Stimulated activated CD8-positive, alpha-beta memory T cell treated with anti-CD3 and anti-CD28 coated beads, Interleukin-7, amount 100 ng/mL, for 1 hour (primary cell): ENCODE measurements at places on chromosomes 3 and 15.

DNA sequence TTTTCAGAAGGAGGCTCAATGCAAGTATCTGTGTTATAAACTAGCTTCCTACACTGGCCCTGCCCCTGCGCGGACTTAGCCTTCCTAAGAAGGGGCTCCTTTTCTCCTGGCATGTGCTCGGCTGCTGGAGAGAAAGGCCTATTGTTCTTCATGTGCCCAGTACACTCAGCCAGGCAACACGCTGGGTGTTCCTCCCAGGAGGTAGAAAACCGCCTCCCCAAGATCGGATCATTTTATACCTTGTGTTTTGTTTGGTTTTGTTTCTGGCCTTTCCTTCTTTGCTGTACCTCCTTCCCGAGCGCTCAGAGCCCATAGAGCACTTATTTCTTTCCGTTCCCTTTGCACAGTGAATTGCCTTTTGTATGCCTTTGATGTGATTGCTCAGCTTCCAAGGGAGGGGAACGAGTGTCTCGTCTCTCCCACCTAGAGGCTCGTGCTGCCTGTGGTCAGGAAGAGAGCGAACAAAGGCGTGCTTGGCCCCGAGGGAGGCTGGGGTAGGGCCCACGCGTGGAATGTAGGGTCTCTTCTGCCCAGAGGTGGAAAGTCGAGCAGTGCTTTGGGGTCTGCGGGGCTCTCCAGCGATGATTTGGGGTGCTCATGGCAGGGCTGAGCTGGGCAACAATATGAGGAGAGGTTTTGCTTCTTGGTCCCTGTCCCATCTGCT lies 30.0 kb downstream of the CCNL1 start:
- DNase-seq = no peak

GRCh38 chr15:69161878-69162213 lies 1.4 kb downstream of the GLCE start:
- no peak for DNase-seq

GRCh38 chr3:185763347-185764005 lies 61.4 kb downstream of the IGF2BP2 start:
- no peak for DNase-seq

- DNase-seq = no peak
These were observed 13.0 kb downstream of the CACNA2D2 start for GRCh38 chr3:50490424-50490823.

DNA sequence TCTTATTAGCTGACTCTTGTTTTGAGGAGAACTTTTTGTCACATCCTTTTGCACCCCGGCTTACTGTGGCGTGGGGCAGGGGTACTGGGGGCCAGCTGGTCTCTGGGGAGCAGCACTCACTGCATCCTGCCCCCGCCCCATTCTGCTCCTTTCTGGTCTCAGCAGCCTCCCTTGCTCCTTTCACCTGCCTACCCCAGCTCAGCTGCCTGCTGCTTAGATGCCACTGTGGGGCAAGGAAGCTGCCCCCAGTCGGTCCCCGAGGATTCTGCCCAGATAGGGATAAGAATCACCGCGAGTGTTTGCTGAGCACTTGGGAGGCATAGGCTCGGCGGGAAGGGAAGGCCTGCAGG lies 32.0 kb downstream of the APBA2 start:
- DNase-seq = no peak

DNA sequence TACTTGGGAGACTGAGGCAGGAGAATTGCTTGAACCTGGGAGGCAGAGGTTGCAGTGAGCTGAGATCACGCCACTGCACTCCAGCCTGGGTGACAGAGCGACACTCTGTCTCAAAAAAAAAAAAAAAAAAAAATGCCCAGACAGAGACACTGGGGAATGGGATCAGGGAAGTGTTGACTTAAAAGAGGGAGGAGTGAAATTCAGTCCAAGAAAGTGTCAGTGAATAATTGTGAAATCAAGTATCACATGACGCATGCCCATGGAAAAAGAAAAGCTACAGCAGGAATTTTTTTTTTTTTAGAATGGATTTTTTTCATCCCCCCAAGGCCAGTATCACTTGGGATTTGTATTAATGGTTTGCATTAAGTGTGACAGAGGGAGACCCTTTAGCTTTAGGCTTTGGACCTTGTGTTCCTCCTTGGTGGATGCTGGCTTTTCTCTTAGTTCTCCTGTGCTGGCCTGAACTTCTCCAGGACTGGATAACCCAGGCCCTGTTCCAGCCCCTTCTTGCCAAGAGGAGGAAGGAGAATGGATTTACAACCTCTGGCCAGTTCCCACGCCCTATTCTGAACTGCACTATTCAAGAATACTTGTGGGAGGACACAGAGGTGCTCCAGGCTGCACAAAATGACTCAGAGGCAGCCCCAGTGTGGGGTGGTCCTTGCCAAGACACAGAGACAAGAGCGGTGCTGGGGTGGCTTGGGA lies 36.7 kb upstream of the ZNF774 start:
- no peak for DNase-seq

DNA sequence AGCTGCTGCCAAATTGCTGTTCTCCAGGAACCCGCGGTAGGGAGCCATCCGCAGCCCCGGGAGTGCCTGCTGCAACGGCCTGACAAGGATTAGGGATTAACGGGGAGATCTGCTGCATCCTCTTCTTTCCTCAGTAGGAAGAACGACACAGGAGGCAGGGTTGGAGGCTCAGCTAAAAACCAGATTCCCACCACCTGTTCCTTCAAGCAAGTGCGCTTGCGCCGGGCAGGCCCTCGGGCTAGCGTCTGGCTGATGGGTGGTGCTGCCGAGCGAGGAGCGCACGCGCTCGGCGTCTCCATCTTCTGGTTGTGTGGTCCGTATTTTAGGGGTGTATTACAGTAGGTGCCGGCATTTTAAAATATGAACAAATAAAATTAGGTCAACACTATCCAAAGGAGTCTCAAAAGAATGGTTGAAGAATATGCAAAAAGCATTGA lies 25.4 kb upstream of the SLC25A26 start:
- DNase-seq = no peak

DNA sequence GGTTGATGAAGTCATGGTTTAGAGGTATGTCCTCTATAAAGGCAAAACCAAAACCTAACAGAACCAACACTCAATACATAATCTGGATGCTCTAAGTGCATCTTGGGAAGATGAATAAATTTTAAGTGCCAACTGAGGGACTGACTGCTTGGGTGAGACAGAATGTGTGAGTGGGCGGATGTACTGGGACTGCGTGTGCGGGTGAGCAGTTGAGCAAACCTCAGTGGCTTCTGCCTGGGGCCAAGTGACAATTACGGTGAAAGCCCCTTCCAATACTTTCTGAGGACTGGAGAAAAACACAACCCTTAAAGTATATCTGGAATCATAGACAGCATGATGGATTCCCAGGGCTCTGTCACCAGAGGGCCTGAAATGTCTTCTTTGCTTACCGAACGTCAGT lies 80.1 kb upstream of the FEZF2 start:
- no peak for DNase-seq

GRCh38 chr15:36994790-36995189 lies 105.6 kb downstream of the MEIS2 start:
- DNase-seq = no peak

GRCh38 chr3:133747907-133748639 lies 1.9 kb downstream of the TF start:
- DNase-seq = no peak

GRCh38 chr15:74324714-74325113 lies 42.7 kb downstream of the CYP11A1 start:
- DNase-seq = no peak

DNA sequence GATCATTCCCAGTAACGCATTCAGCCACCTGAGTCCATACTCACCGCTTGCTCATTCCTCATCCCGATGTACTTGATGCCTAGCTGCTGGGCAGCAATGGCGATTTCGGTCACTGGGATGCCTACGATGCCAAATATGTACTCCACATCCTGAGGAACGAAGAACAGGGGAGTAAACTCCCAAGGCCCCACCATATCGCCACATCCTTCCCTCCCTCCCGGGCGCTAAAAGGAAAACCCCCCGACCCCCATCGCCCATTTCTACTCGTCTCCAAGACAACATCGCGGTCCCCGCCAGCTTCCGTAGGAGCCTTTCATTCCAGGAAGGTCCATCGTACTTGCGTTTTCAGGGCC lies 347 bp downstream of the HACL1 start:
- no peak for DNase-seq

- no peak for DNase-seq
These were observed 140.6 kb upstream of the ABHD17C start for GRCh38 chr15:80554560-80554959.

DNA sequence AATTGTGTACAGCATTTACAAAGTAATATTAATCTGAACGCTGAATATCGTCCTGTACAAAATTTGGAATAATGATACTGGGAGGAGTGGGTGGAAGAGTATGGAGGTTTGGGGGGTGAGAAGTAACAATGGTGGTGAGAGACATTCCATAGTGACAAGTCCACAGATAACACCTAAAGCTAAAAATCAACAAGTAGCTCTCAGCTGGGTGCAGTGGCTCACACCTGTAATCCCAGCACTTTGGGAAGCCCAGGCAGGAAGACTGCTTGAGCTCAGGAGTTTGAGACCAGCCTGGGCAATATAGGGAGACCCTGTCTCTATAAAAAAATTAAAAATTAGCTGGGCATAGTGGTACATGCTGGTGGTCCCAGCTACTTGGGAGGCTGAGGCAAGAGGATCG lies 5.1 kb downstream of the MRPS25 start:
- no peak for DNase-seq

DNA sequence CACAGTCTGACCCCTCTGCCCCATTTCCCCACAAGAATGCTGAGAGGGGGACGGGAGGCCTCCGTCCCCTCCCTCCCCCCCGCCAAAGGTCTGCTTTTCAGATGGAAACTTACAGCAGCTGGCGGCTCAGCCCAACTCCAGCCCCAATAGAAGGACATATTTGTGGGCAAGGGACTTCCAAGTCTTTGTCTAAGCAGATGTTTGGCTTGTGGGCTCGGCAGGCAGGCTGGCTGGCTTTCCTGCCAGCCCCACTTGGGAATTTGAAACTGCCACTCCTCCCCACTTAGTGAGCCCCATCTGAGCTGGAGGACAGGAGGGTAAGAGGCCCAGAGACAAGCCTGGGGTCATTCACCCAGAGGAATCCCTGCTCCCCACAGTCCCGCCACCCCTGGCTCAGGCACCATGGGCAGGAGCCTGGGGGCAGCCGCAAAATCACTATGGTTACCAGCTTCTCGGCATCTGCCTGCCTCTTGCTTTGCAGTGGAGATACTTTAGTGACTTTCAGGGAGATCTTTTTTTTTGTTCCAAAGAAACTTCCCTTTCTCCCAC lies 53.6 kb downstream of the LMCD1 start:
- no peak for DNase-seq

DNA sequence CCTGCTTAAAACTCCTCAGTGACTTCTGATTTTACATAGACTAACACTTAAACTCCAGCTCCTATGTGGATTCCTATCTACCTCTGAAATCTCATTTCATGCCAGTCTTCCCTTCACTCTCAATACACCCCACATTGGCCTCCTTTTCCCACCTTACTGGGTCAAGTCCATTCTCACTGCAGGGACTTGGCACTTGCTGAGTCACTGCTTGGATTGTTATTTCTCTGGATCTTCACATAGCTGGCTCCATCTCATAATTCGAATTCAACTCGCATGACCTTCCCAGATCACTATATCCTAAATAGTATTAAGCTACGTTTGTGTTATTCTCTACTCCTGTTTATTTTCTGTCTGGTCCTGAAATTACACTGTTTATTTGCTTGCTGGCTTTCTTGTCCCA lies 59.6 kb upstream of the FRMD4B start:
- no peak for DNase-seq

- DNase-seq = no peak
These were observed 149.7 kb downstream of the THRB start for GRCh38 chr3:24344784-24345439.

DNA sequence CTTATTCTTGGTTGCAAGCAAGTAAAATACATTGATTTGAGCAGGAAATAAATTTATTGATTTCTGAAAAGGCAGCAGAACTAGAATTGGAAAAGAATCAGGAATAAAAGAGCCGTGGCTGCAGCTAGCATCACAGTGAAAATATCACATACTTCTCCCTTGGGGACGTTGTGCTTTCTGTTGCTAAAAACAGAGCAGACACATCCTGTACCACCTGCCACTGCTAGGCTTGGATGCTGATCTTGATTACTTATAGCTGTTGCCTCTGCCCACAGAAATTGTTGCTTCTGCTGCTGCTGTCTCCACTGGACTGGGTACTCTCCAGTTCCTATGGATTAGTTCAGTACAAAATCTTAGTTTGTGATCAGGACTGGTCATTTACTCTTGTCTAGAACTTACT lies 283.8 kb downstream of the C3orf38 start:
- DNase-seq = no peak

- no peak for DNase-seq
These were observed 794.7 kb upstream of the GBE1 start for GRCh38 chr3:82556113-82556512.

DNA sequence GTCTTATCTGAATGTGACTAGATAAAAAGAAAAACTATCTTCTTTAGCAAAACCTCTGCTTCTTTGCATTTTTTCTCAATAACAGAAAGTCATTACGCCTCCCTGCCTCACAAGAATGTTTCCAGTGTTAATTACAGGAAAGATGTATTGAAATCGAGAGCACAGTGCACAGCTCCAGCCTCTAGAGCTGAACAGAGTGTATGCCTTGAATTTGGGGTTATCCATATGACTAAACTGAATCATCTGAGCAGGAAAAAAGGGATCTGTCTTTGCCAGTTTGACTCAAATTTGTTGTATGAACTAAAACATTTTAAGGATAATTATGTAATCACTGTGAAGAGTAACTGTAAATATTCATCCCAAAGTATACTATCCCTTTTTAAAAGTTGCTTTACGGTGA lies 149.1 kb upstream of the CGNL1 start:
- no peak for DNase-seq

DNA sequence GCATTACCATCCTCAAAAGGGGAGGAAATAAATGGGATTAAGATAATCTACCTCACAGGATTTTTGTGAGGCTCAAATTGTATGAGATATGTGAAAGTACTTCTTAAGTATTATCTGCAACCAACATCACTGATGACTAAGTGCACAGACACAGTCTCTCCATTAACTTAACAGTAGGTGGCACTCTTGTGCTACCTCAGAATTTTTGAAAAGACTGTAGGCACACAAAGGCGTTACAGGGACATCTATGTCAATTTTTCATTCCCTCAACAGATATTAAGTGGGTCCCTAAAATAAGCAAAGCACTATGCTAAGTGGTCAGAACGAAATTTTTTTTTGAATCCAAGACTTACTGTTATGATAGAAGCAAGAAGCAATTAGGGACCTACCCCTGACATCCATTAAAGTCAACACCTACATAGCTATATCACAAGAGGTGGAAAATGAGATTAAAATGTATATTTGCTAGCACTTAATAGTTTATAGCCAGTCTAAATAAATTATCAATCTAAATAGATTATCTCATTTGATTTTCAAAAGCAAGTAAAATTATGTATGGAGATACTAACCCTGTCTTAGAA lies 52.9 kb downstream of the RYK start:
- DNase-seq = no peak

- DNase-seq = no peak
These were observed 108.4 kb upstream of the RASGRP1 start for GRCh38 chr15:38672814-38673670.
